ENCODE measurements at places on chromosomes 4 and X. TPM values are rescaled to one million over a fixed set of nuclear protein-coding genes. Genes with fewer than 3 reads are reported as not detected.

- no peak for DNase-seq
Observed at GRCh38 chr4:94724016-94724790, 33.6 kb upstream of the BMPR1B start.

- no peak for DNase-seq
Observed at GRCh38 chrX:15848576-15848975, 6.0 kb downstream of the AP1S2 start.

GRCh38 chr4:168856312-168856711, 153.7 kb downstream of the CBR4 start:
- no peak for DNase-seq

DNA sequence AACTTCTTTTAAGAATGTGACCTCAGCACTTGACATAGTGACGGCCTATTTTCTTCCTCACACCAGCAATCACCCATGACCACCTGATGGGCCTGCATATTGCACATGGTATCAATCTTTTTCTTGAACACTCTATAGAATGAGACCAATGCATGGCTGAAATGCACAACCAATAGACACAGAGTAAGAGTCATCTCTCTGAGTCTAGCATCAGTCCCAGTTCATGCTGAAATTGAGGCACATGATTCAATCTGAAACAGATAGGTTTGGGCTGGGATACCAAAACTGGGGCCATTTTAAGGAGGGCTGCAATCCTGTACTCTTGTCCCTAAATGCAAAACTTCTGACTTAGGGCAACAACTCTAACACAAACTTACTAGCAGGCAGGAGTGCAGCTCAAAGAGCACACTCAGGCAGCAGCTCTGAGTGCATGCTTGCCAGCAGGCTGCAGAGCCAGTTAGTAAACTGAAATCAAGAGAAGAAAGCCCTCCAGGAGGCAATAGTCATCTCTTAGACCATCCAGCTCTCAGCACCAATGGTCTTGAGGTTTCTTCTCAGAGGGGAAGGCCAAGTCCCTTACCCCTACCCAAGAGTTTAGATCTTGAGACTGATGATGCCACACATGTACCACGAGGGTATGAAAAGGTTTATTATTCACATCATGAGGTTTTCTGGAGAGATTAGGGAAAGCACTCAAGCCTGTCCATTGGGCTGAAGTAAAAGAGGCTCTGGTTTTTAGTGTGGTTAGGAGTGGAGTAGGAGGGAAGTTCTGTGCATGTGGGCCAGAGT, 24.7 kb upstream of the GPR101 start:
- DNase-seq, result no peak

GRCh38 chrX:29453333-29453732, 762.0 kb upstream of the MAGEB2 start:
- DNase-seq, result no peak

DNA sequence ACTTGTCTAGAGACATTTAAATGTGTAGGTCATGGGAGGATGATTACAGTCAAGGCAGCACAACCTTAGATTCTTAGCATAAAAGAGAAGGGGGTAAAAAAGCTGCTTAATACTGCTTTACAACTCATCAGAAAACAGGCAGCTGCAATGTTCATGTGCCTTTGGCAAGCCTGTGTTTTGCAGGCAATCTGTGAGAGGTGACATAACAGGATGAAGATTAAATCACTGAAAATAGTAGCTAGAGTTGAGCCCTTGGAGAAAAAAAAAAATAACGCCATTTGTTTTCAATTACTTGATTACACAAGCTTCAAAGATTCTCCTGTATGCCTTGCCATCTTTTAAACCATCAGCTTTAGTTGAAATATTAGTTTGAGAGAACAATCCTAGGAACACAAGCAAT, 847.6 kb upstream of the LCORL start:
- DNase-seq, result no peak

GYG2 gene
- not detected for total RNA-seq

TSPAN7 gene
- 0.85 TPM for total RNA-seq

ZDHHC9 gene
- total RNA-seq, result 14.2 TPM

CHIC1 gene
- total RNA-seq, result 4.7 TPM

PRKG2 gene
- total RNA-seq, result 0.05 TPM

Measured in activated CD4-positive, alpha-beta T cell treated with anti-CD3 and anti-CD28 coated beads for 36 hours (primary cell).